ENCODE measurements at places on chromosomes 1 and 21. TPM values are rescaled to one million over a fixed set of nuclear protein-coding genes. Genes with fewer than 3 reads are reported as not detected.

The IGSF21 gene
- total RNA-seq: not detected

The APOBEC4 gene
- not detected for total RNA-seq

- peaks cover 28% of the 10 kb centered on the region for H3K4me1 ChIP-seq
- H3K4me3 ChIP-seq: no peak overlapping the region
- H3K36me3 ChIP-seq: no peaks in the 10 kb centered on the region
- H3K27me3 ChIP-seq: peaks cover 85% of the 10 kb centered on the region
- no peak overlapping the region for H3K27ac ChIP-seq
Measured at GRCh38 chr1:156926175-156926574, 5.7 kb downstream of the LRRC71 start.

The CSF3R gene
- total RNA-seq: not detected

- H3K4me3 ChIP-seq: no peak overlapping the region
- H3K4me1 ChIP-seq: no peaks in the 10 kb centered on the region
- no peaks in the 10 kb centered on the region for H3K36me3 ChIP-seq
- H3K27ac ChIP-seq: no peak overlapping the region
Measured at GRCh38 chr1:240306673-240307072, 215.0 kb downstream of the FMN2 start.
